NCI-H748 treated with DMSO at 0.1 percent for 48 hours (cell line): ENCODE measurements at places on chromosomes 6 and 20.

GRCh38 chr6:128316258-128316929 is 204.0 kb downstream of the PTPRK start:
- peak; percentile 89 for DNase-seq

DNA sequence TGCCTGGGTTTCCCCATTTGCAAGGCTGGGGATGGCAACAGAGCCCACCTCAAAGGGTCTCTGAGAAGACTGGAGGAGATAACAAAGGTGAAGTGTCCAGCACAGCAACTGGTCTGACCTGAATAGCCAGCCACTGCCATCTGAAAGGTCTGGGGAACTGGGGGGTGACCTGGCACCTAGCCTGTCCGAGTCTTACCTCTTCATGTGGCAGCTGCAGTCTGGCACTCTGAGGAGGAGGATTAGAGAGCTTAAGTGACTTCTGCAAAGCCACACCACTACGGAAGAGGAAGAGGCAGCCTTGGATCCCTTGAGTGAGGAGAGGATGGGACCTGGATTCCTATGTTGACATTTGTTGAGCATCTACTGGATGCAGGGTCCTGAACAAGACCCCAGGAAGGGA is 22.2 kb downstream of the C20orf203 start:
- no peak for DNase-seq

DNA sequence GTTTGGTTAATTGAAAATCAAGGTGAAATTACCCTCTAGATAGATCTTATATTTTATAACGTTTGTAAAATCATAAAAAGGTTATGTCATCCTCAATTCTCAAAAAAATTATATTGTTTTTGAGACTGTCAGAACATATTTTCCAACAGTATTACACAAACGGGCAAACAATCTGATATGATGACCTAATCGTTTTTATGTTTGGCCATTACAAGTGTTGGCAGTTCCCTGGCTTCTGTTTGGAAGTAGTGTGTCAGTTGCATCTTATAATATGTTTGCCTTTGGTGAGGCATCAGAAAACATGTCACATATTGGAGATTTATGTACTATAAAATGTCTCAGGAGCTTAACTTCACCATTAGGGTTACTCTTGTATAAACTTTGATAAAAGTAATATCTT is 308.1 kb upstream of the EPHA7 start:
- DNase-seq = no peak

- no peak for DNase-seq
These were observed 223.3 kb downstream of the BMP7 start for GRCh38 chr20:57043091-57043490.

GRCh38 chr6:39777218-39777617 is 15.0 kb upstream of the DAAM2 start:
- DNase-seq = no peak

DNA sequence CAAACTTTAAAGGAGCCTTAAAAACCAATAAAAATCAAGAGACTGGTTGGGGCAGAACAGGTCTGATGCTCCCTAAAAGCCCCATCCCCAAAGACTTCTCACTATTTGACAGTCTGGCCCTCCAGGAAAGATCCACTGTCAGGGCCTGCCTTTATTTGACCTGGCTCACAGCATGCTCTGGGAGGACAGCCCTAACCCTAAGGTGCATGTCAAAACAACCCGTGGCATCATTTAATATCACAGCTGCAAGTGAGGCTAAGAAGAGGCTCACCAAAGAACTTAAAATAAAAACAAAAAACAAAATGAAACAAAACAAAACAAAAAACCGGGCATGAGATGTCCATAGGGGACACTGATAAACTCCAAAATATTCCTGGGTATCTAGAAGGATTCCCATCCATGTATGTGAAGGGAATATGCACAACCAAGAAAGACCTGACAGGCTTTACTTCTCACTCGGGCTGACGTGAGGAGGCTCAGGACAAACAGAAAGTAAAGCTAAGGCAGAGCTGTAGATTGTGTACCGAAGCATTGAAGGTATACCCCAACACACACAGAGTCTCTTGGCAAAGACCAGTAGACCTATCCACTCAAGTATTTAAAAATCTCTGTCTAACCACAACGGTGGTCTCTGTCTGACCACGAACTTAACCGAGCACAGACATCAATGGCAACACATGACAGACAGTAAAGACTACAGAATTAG is 57.3 kb downstream of the AHI1 start:
- no peak for DNase-seq

- no peak for DNase-seq
These were observed 970.9 kb downstream of the TBC1D32 start for GRCh38 chr6:120363429-120363828.

DNA sequence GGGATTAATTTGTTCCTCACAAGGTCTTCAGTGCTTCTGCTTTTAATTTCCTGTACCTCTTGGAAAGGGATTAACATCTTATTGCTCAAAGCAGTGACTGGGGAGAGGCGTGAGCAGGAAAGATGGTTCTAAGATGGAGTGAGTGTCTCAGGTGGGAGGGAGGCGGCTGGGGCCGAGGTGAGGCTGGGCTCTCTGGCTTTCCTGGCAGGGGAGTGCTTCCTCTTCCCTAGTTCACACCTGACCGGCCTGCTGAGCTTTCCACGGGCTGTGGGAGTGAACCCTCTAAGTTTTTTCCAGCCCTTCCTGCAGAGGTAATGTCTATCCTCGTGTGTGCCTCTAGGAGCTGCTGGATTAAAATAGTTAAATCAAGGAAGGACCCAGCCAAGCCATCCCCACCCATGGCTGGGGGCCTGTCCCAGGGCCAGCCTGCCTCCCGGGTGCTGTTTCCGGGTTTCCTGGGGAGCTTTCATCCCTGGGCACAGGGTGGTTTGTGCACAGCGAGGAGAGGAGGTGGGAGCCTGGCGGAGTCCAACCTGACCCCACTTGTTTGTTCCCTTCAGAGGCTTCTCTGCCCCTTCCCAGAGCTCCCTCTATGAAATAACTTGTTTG is 179.1 kb downstream of the TFAP2C start:
- DNase-seq = no peak

GRCh38 chr6:107624050-107624449 is 134.1 kb downstream of the SOBP start:
- no peak for DNase-seq

DNA sequence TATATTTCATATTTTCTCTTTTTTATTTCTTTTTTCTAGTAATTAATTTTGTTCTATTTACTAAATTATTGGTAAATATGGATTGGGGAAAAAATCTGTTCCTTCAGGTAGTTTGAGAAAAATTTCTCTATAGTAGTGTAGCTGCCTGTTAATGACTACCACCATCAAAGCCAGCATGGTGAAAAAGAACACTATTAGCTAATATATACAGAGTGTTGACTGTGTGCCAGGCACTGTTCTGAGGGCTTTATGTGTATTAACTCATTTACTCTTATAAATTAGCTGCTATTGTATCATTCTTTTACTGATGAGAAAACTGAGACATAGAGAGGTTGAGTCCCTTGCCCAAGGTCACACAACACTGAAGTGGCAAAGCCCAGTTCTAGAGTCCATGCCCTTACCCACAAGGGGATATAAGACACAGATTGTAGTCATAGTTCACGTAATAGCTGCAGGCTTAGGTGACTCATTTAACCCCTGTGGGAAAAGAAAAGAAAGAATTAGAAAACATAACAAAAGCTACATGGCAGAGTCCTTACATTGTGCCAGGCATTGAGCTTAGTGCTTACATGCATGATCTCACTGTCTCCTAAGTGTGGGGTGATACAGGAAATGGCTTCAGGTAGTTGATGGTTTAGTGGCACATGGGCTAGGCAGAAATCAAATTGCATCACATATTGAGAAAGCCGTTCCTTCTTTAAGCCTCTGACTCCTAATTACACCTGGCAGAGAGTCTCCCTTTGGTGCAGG is 12.2 kb upstream of the AKIRIN2 start:
- no peak for DNase-seq

- DNase-seq = no peak
These were observed 3.9 kb downstream of the OLIG3 start for GRCh38 chr6:137490006-137490905.

GRCh38 chr6:110646419-110646698 is 168.9 kb downstream of the CDK19 start:
- DNase-seq = no peak

DNA sequence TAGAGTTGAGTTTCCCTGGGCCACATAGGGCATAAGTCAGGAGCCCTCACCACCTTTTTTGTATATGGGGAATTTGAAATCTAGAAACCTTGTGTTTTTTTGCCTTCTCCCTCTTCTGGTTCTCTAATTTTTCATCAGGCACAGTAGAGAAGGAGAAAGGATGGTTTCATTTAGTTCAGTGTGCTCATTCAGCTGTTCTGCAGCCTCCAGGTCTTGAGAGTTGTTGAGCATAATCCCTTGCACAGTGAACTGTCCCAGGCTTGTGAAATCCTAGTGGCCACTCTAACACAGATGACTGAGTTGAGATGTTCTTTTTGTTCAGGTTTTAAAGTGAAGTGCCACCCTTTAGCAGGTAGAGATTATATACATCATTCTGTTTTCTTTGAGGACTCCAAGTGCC is 183.5 kb downstream of the CDKAL1 start:
- DNase-seq = no peak
